ENCODE measurements at places on chromosomes 5 and 9. TPM values are rescaled to one million over a fixed set of nuclear protein-coding genes. Genes with fewer than 3 reads are reported as not detected.

PCDHB10 gene
- total RNA-seq: 3.4 TPM

OCLN gene
- total RNA-seq: 104 TPM

HNRNPA0 gene
- 14.7 TPM for total RNA-seq

NIPBL gene
- total RNA-seq: 21.1 TPM

GABRA1 gene
- not detected for total RNA-seq

NR5A1 gene
- not detected for total RNA-seq

SHC3 gene
- 5.1 TPM for total RNA-seq

AJM1 gene
- 0.75 TPM for total RNA-seq

WNK2 gene
- total RNA-seq: 17.1 TPM

DOCK8 gene
- total RNA-seq: 3.8 TPM

CDKN2B gene
- total RNA-seq: 28.3 TPM

SLCO6A1 gene
- total RNA-seq: not detected

COQ4 gene
- total RNA-seq: 46.3 TPM

TUT7 gene
- total RNA-seq: 26.4 TPM

TTF1 gene
- 13.8 TPM for total RNA-seq

TAF11L5 gene
- not detected for total RNA-seq

EFNA5 gene
- total RNA-seq: 24.6 TPM

ACTBL2 gene
- total RNA-seq: 1.5 TPM

DRD1 gene
- not detected for total RNA-seq

THBS4 gene
- 2.9 TPM for total RNA-seq

ADCY2 gene
- total RNA-seq: 0.25 TPM

PTGES gene
- total RNA-seq: 39.5 TPM

WDR36 gene
- total RNA-seq: 36.7 TPM

MEIKIN gene
- total RNA-seq: not detected

LCN9 gene
- not detected for total RNA-seq

PCDHGA6 gene
- 3.1 TPM for total RNA-seq

FOXD4L3 gene
- total RNA-seq: not detected

MZB1 gene
- not detected for total RNA-seq

PCDHB2 gene
- total RNA-seq: 5.8 TPM

ARHGEF39 gene
- total RNA-seq: 1.2 TPM

MTMR12 gene
- total RNA-seq: 24.6 TPM

CLIC3 gene
- total RNA-seq: 0.75 TPM

KCNN2 gene
- total RNA-seq: 0.88 TPM

ANGPTL2 gene
- 4.9 TPM for total RNA-seq

PPP3R2 gene
- total RNA-seq: not detected

LRRTM2 gene
- total RNA-seq: 0.25 TPM

NMUR2 gene
- not detected for total RNA-seq

ESM1 gene
- total RNA-seq: 3.8 TPM

MSH3 gene
- total RNA-seq: 23.5 TPM

C7 gene
- 0.13 TPM for total RNA-seq

COX7C gene
- total RNA-seq: 420 TPM

SPINK7 gene
- not detected for total RNA-seq

TSSK1B gene
- total RNA-seq: not detected

PCDHB13 gene
- 1.9 TPM for total RNA-seq

TEK gene
- total RNA-seq: 0.07 TPM

GPX8 gene
- total RNA-seq: 42.5 TPM

NRG2 gene
- not detected for total RNA-seq

GHR gene
- total RNA-seq: 0.63 TPM

FAM151B gene
- total RNA-seq: 3.8 TPM

PRRT1B gene
- total RNA-seq: not detected

FAM221B gene
- not detected for total RNA-seq
